ENCODE measurements at places on chromosomes 7 and 10. TPM values are rescaled to one million over a fixed set of nuclear protein-coding genes. Genes with fewer than 3 reads are reported as not detected.

DNA sequence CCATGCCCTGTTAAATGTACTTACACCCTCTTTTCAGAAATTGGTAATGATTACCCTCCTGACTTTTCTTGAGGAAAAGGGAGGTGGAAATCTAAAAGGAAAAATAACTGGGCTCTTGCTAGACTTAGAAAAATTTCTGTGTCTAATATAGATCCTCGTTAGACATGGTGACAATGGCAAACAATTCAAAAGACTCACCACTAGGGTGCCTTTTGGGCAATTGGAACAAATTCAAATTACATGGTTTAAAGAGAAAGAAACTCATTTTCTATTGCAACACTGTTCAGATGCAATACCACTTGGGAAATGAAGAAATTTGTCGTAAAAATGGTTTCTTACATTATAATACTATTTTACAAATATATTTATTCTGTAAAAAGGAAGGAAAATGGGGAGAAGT, 950.1 kb downstream of the GRM8 start:
- no peak for DNase-seq

GRCh38 chr10:14032406-14032998, 298.2 kb downstream of the FRMD4A start:
- no peak for DNase-seq

- no peak for DNase-seq
These were observed 28.5 kb upstream of the SH2B2 start for GRCh38 chr7:102258073-102258748.

DNA sequence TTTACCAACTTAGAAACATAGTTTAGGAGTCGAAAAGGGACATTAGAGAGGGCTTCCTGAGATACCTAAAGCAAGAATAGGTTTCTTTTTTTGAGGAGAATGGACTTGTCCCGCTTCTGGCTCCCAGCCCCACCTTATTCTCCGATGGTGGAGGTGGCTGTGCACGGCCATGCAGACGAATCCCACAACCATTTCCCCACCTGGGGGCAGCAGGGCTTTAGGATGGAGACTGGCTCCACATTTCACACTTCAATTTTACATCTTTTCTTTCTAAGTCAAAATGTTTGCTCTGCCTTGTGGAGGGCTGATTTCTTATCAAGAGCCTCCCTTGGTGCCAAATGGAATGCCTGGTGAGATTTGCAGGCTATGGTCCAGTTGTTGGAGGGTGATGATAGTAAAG, 118.5 kb downstream of the GLRX3 start:
- no peak for DNase-seq

- no peak for DNase-seq
These were observed 23.0 kb downstream of the ABLIM1 start for GRCh38 chr10:114635101-114635500.

SAP25 gene
- polyA plus RNA-seq: 2.8 TPM

GRCh38 chr10:123062726-123063125, 53.9 kb downstream of the ACADSB start:
- no peak for DNase-seq

GRCh38 chr10:6002809-6003510, 25.6 kb upstream of the IL15RA start:
- no peak for DNase-seq

DNA sequence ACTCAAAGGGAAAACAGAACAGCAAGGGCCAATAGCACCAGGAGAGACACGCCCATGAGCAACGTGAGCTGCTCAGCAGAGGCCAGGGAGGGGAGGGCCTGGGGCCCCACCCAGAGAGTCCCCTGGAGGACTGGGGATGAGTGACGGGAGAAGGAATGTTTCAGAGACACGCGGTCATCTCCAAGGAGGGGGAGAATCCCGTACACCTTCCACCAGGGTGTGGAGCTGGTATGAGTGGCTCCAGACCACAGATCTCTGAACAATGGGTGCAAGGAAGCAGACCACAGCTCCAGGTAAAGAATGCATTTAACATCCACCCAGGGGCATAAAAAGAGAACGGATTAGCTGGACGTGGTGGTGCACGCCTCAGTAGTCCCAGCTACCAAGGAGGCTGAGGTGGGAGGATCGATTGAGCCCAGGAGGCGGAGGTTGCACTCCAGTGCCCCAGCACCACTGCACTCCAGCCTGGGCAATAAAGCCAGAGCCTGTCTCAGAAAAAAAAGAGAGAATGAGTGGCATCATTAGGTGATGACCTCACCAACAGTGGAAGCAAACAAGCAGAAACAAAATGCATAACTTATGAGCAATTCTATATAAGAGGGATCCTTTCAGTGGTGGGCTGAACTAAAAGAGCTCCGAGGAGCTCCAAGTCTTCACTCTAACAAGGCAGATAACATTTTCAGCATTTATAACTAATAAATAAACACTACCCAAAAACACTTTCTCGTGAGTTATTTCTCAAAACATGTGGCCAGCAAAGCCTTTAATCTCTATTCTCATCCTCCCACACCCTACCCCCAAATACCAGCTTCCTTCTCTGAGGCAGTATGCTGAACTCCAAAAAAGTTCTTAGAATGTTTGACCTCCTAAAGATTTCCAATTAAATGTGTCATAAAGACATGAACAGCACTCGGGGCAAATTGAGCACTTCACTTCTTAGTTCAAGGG, 12.5 kb downstream of the PSAP start:
- DNase-seq: no peak

DNA sequence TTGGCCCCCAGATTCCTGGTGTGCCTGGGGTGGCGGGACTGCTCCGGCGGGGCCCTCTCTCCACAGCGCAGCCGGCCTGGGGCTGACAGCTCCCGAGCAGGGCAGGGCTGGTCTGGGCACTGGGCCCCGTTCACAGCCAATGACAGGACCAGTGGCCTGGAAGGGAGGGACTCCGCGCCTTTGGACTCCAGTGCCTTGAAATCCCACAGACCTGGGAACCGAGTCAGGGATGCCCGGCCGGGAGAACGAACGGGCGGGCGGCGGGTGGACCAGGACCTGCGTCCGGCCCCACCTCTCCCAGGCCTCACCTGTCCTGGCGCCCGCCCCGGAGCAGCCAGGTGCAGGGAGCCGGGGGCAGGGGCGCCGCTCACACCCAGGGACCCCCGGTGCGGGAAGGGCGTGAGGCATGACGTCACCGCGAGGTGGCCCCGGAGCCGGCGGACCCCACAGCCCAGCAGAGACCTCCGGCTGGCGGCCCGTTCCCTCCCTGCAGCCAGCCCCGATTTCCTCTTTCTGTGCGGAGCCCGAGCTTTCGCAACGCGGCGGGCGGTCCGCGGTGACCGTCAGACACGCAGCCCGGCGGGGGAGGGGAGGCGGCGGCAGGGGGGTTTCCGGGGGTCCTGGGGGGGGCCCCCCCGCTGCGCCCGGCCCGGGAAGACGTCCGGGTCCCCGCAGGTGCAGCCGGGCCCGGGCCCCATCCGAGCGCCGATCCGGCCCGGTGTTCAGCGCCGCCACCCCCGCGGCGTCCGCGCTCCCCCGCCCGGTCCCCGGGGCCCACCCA, 743 bp downstream of the ADAP1 start:
- no peak for DNase-seq

GRCh38 chr10:49072166-49072885, 43.0 kb downstream of the VSTM4 start:
- no peak for DNase-seq

C7orf57 gene
- polyA plus RNA-seq: 2.7 TPM

- DNase-seq: no peak
These were observed 17.0 kb downstream of the FRMPD2 start for GRCh38 chr10:48257407-48257961.

- DNase-seq: no peak
These were observed 738 bp downstream of the POM121 start for GRCh38 chr7:72925546-72926120.

- DNase-seq: no peak
These were observed 239.7 kb upstream of the PLXDC2 start for GRCh38 chr10:19576576-19576975.

- no peak for DNase-seq
These were observed 28.7 kb upstream of the ACSL5 start for GRCh38 chr10:112345202-112345601.

ANXA8 gene
- polyA plus RNA-seq: 4.4 TPM

- DNase-seq: no peak
These were observed 41.8 kb upstream of the RABGEF1 start for GRCh38 chr7:66698652-66699205.

DENND10 gene
- polyA plus RNA-seq: 38.1 TPM

GRCh38 chr10:78407009-78407711, 373.5 kb downstream of the RPS24 start:
- peak; percentile 91 for DNase-seq

HACD1 gene
- 22.0 TPM for polyA plus RNA-seq

DNA sequence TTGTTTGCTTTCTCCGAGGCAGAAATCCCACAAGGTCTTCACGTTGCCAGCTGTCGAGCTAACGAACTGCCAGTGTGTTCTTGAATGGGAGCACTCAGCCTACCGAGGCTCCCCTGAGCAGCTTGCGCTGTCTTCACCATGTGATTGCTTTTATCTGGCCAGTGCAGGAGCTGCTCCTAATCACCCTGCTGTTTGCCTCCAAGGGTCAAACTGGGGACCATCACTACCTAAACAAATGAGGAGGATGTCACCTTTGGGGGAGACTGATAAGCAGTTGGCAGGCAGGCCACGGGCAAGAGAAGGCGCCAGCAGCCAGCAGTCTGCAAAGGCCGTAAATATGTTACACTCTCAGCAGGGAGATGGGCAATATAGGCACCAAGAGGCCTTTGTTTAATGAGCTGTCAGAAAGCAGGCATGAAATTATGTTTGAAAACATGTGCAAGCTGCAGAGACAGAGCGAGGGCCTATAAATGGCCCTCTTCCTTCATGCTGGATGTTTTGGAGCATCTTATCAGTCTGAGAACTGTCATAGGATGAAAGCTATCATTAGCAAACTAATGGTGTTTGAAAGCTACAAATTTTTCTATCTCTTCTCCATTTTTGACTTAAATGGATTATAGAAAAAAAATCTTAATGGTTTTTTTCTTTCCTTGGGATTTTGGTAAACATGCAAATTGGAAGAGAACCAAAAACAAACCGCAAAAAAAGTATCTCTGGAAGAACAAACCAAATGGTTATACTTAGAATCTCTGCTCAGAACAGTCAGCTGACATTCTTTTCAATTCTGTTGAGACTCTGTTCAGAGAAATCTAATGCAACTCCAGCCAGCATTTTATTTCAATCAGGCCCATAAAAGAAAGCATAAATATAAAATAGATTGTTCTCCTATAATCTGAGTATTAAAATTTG, 267.3 kb upstream of the NPVF start:
- no peak for DNase-seq

GRCh38 chr10:125257521-125258108, 97.3 kb upstream of the CTBP2 start:
- DNase-seq: no peak

TMEM236 gene
- polyA plus RNA-seq: 0.54 TPM

DNA sequence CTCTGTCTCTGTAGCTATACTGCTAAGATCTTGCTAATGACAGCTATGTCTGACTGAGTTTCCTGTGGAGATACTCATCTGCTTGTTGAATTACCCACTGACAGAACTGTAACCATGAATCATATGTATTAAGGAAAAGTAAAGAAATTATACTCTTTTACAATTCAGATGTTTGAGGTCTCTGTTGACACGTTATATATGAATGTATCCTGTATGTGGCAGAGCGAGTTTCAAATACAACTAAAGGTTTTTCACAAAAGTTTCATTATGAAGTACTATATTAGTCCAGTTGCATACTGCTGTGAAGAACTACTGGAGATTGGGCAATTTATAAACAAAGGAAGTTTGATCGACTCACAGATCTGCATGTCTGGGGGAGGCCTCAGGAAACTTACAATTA, 232.5 kb downstream of the CDK14 start:
- no peak for DNase-seq

DNA sequence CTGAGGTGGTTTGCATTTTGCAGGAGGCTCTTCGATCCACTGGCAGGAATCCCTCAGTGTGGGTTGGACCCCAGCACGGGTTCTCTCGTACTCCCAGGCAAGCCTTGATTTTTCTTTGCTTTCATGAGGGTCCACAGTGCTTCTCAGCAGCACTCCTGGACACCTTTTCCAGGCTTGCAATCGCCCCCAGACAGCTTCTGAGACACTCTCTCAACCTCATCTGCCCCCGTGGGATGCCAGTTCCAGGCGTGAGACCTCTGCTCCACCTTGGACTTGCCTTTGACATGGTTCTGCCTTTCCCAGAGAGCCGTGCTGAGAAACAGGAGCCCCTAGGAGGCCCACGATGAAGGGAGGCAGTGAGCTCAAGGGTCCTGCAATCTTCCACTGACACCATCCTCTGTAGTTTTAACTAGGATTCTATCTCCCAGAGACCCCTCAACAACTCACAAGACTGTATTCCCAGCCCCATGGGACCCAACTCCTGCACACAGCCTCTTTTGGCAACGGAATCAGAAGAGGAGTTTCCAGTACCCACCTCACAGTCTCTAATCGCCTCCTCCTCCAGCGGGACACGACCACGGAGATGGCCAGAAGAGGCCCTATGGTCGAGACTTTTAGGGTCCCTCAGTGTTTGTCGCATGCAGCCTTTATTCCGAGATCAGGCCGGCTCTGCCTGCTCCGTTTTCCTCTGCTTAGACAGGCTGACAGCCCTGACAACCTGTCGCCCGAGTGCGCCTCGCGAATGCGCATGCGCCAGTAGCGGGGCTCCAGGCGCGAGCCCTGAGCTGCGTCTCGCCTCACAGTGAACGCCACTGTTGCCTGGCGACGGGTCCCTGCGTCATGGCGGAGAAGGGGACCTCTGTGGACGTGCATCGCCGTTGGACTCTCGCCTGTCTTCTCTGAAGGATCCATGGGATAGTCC, 26.0 kb upstream of the ZNF273 start:
- DNase-seq: no peak

EVX1 gene
- polyA plus RNA-seq: not detected

INA gene
- polyA plus RNA-seq: 0.45 TPM

DNA sequence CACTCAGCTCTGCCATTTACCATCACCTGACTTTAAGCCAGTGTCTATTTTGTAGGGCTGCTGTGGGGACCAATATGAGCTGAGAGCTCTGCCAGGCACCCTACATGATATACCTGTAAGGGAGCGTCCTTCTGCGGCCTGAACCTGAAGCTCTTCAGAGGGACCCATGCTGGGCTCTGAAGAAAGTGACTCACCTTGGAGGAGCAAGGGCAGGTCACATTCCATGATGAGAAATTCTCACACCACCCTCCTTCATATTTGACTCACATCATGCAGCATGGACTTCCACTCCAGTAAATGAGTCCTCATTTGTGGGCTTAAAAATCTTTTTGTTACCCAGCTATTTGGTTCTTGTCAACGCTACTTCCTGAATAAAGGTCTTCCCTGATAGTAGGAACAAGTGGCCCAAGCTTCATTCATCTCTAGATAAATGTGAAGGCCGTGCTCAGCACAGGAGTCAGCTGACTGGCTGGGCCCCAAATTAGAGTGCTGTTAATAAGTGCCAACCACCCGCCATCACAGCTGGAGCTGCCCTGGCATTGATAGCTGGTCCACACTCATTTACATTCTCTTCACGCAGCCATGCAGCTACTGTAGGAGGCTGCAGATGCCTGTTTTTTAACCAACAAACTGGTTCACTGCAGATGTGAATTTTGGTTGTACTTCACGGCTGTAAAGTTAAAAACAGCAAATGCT, 78.4 kb downstream of the RNF216 start:
- no peak for DNase-seq

GRCh38 chr10:30784897-30785605, 155.5 kb upstream of the LYZL2 start:
- DNase-seq: peak; percentile 84
